ENCODE measurements at places on chromosomes 5 and 9.

- DNase-seq = no peak
Measured at GRCh38 chr5:175743676-175744210, 85.9 kb downstream of the HRH2 start.

- DNase-seq = peak; percentile 67
Measured at GRCh38 chr9:74497748-74498620, 849 bp downstream of the RORB start.

GRCh38 chr9:99885747-99886146 is 20.7 kb upstream of the STX17 start:
- DNase-seq = no peak

- no peak for DNase-seq
Measured at GRCh38 chr9:129610213-129610472, 10.8 kb downstream of the C9orf50 start.

GRCh38 chr9:114205171-114206015 is 50.1 kb downstream of the COL27A1 start:
- peak; percentile 56 for DNase-seq

- no peak for DNase-seq
Measured at GRCh38 chr5:4228708-4229107, 633.1 kb downstream of the IRX1 start.

DNA sequence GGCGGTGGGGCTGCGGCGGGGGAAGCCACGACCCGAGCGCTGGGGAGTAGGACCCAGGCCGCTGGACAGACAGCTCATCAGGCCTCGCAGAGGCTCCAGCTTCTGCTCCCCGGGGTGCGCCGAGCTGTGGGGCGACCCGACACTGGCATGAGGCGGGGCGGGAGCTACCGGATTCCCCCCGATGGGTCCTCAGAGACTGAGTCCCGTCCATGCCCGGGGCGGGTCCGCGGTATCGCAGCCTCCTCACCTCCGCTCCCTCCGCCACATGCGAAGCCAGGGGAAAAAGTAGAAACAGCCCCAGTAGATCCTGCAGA is 2.6 kb upstream of the CCL27 start:
- no peak for DNase-seq

- DNase-seq = no peak
Measured at GRCh38 chr9:107972346-107972745, 482.8 kb upstream of the KLF4 start.

DNA sequence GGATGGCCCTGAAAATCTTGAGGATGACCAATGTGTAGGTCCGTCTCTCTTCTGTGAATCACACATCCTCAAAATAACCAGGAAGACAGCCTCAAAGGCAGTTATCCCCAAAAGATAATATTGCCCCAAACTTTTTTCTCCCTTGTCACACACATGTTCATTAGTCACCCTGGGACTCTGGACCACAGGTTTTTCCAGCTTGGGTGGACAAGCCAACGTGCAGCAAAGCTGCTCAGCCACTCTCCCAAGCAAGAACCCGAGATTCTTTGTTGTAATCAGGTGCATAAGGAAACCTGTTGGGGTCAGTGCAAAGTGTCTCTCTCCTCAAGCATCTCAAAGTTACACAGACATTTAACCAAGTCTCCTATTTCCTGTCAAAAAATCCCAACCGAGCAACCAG is 196.6 kb downstream of the GNA14 start:
- DNase-seq = no peak

DNA sequence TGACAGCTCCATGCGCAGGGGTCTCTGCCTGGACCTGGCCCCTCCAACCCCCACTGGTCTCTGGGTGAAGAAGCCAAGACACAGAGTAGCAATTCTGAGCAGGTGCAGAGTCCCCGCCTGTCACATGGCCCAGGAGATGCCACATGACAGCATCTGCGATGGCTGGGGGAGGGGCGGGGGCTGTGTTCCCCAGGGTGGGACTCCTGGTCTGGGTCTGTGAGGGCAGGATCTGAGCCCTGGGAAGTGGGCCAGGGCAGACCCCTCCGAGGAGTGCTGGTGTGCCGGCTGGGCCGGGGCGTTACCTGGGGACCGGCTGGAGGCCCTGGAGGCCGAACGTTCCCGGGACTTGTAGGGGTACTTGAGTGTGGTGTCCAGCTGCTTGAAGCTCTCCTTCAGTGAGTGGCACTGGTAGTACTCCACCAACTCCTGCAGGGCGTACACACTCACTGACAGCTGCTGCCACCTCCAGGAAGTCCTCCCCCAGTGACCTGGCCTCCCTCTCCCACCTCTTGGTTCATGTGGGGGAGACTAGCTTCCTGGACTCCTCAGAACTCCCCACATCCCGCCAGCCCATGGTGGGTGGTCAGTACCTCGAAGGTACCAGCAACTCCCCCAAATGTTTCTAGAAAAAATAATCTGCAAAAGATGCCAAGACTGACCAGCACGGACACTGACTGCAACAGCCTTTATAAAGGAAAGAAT is 32.1 kb upstream of the SARDH start:
- DNase-seq = no peak

- DNase-seq = no peak
Measured at GRCh38 chr9:15299374-15299939, 7.6 kb downstream of the TTC39B start.

- no peak for DNase-seq
Measured at GRCh38 chr9:135035781-135036760, 51.4 kb upstream of the OLFM1 start.

DNA sequence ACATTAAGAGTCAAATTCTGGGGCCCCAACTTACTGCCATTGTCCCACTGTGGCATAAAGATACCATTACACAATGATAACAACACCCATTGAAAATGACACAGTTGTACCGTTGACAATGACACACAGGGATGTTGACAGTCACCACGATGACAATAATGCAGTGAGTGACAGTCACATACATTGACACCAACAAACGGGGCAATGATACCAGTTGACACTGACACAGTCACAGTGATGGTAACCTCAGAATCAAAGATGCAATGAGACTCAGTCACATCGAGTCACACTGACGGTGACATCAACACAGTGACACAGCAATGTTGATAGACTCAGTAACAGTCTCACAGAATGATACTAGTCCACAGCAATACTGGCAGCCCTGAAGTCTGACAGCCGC is 16.9 kb downstream of the CNTFR start:
- no peak for DNase-seq

GRCh38 chr9:134217431-134218210 is 53.3 kb upstream of the RNU6ATAC start:
- no peak for DNase-seq

DNA sequence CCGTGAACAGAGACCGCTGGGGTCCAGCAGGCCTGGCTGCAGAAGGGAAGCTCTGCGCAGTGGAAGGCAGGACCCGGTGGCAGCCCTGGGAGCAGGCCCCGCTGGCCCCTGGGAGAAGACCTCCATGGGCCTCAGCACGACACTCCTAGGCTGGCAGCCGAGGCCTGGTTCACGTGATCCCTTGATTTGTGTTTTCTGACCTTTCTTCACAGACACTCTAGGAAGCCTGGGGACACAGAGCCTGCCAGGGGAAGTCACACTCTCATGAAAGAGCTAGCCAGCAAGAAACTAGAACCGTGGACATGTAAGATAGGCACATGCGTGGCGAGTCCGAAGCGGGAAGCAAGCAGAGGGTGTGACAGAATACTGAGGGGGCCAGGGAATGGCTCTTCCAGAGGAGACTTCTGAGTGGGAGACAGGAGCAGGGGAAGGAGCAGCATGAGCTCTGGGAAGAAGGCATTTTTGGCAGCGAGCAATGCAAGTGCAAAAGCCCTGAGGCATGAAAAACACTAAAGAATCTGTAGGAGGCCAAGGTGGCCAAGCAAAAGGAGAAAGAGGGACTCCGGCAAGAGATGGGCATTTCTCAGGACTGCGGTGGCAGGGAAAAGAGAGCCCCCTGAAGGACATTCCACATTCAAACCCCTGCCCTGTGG is 26.6 kb upstream of the IL17B start:
- no peak for DNase-seq

DNA sequence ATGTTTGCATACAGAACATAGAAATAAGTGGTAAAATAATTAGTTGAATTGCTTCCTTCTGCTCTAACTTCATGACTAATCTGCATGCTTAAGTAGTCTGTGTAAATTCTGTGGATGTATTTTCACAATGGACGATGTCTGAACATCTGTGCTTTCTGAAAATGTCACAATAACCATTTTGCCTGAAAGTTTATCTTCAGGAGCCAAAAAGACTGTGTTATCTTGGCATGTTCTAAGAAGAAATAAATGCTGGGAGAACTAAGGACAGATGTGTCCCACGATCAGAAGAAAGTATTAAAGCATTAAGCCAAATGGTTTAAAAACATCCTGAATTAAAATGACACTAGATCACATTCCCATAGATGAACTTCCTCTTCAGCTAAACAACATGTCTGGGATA is 397.6 kb downstream of the SPOCK1 start:
- DNase-seq = no peak

- no peak for DNase-seq
Measured at GRCh38 chr5:167602067-167602466, 689.4 kb upstream of the WWC1 start.

DNA sequence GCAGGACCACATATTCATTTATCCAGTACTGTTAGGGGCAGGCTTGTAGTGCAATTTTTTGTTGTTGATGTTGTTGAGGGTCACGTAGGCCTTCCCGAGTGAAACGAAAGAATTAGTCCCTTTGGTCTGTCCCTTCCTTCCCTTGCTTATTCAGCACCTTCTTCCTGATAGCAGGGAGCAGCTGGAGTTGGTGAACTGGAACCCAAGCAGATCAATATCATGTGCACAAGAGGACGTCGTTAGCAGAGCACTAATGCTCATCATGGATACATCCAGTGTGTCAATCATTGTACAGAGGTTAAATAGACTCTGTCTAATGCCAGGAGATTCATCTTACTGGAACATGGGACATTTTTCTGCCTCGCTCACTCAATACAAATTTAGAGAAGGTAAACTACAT is 33.0 kb upstream of the MAP1B start:
- no peak for DNase-seq

- no peak for DNase-seq
Measured at GRCh38 chr5:175116466-175117048, 327.4 kb downstream of the DRD1 start.

DNA sequence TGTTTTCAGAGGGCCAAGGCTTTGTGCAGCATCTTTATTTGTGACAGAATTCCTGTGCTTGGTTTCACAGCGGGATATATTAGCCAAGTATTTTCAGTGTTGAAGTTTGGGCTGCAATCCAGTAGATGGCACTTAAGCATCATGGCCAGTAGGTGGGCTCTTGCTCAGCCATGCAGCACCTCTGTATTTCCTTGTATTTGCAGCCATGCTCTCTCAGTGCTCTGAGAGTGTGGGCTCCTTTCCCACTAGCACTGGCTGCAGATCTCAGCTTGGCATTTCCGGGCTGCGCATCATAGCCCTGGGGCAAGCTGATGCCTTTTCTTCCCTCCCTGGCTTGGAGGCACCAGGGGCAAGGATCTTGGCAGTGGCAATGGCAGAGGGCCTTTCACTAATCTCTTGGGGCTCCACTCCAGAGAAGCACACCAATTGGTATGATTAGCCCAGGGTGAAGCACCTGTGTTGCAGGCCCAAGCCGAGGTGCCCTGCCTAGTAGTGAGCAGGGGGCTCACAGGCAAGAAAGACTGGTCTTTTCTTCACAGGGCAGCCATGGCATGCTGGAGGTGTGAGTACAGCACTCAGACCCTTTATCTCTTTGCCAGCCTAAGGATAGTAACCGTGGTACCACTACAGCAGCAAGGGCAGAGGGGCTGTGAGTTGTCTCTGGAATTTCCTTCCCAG is 48.3 kb downstream of the SLCO6A1 start:
- no peak for DNase-seq

GRCh38 chr5:135873831-135874230 is 21.8 kb downstream of the IL9 start:
- DNase-seq = no peak

DNA sequence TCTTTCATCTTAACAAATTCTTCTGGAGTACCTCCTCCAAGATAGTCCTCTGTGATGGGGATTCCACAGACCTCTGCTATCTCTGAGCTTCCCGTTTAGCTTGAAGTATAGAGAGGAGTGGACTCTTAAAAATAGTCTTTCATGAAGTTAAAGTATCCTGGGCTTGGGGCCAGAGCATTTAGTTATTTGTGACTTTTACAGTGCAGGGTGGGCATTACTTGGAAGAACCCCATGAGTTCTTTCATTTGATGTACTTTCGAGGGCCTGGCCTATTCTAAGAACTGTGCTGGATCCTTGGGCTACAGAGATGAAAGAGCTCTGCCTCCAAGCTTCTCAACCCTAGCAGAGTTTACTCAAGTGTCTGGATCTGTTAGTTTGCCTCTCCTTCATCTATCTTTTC is 131.5 kb downstream of the ZSWIM6 start:
- no peak for DNase-seq

- no peak for DNase-seq
Measured at GRCh38 chr9:130329061-130329460, 63.5 kb downstream of the HMCN2 start.

GRCh38 chr5:81003811-81004386 is 43.7 kb downstream of the RASGRF2 start:
- no peak for DNase-seq

- DNase-seq = no peak
Measured at GRCh38 chr9:3735251-3735650, 209.4 kb upstream of the RFX3 start.

DNA sequence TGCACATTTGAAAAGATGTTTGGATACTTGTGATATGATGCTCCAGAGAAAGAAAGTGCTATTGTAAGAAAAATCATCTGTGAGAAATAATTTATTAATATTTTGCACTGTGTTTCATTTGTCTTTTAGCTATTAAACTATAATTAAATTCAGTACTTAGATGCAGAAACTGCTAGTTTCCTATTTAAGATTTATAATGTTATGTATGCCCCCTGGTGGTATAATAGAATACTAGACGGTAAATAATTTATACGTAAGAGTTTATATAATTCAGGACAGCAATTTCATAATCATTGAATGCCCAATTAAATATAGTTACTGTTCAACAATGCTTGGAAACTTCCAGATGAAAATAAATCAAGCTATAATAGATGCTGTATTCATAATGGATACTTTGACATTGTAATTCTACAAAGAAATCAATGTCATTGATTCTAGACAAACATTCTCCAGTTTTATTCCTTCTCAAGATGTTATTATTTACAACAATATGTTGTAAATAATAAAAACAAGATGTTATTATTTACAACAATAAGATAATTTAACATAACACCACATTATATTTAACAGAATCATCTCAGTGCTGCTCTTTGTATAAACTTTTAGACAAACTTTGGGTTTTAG is 101.0 kb downstream of the TMEM232 start:
- DNase-seq = peak; percentile 36

DNA sequence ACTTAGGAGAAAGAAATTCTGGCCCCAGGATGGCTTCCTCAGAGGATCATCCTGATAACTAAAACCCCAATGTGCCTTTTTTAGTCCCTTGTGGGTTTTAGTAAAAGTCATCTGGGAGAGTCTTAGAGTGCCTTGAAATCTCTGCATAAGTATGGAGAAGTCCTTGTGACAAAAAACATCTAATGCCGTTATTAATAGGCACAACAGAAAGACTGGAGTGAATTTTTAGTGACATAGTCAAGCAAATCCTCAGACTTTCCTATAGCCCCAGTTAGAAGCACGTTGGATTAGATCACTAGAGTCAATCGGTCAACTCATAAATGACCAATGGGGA is 108.2 kb upstream of the MPDZ start:
- no peak for DNase-seq
